ENCODE measurements at places on chromosomes 5 and 9.

- no peak for DNase-seq
Observed at GRCh38 chr5:119321569-119322311, 34.1 kb upstream of the TNFAIP8 start.

DNA sequence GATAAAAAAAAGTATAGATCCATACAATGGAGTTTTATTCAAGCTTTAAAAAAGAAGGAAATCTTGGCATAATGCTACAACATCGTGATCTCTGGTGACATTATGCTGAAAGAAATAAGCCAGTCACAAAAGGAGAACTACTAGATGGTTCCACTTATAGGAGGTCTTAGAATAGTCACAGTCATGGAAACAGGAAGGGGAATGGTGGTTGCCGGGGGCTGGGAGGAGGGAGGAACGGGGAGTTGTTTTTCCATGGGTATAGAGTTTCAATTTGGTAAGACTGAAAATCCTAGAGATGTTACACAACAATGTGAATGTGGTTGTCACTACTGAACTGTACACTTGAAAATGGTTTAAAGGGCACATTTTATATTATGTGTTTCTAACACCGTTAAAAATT is 94.5 kb downstream of the CFAP90 start:
- no peak for DNase-seq

DNA sequence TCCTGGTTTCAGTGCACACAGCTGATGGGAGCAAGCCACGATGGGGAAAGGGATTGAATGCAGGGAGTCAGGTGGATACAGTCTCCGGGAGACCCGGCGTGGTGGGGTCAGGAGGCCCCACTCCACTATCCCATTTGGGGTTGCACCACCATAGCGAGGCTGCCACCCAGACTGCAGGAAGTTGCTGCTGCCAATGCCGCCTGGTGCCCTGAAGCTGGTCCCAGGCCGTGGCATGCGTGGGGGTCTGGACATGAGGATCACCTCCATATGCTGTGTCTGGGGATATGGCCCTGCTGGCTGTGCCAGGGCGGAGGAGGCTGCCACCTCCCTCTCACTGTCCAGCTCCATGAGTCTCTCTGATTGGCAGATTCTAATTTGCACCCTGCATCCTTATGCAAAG is 45.3 kb downstream of the COL5A1 start:
- DNase-seq = no peak

DNA sequence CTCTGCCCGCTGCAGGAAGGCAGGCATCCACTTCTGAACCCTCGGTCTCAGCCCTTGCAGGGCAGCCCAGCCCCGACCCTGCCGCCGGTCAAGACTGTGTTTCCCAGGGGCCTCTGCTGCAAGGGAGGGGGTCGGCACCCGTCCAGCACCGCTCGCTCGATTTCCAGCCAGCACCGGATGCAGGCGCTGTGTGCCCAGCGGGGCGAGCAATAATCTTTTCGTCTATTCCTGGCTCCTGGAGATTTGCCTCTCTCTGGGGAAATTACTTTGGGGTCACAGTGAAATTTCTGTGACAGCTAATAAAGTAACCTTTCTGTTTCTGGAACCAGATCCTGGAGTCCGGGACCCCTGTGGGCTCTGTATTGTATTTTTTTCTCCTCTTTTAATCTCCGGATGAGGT is 155.3 kb downstream of the COL23A1 start:
- no peak for DNase-seq

DNA sequence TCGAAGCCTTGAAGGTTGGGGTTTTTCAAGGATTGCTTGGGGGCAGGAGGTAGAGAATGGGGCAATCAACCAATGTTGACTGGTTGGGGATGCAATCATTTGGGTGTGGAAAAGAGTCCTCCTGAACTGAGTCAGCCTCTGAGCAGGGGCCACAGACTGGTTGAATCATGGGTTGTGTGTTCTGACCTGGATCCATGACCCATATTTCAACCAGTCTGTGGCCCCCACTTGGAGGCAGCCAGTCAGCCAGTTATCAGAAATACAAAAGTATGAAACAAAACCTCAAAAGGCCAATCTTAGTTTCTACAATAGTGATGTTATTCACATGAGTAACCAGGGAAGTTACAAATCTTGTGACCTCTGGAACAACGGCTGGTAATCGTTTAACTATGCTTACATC is 81.4 kb upstream of the RANBP6 start:
- DNase-seq = no peak

DNA sequence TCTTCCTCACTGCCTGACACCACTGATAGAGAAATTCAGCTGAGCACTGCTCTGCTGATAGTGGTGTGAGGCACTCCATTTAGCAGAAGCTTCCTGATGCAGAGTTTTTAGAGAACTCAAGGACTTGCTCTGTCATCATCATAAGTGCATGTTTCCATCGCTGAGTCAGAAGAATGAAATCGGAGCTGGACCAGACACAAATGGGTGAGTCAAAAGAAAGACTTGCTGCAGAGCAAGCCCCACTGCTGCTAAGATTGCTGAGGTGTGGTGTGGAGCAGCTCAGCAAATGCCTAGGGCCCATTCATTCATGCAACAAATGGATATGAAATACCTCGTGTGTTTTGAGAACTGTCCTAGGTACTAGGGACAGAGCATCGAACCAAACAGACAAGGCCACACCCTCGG is 410.2 kb upstream of the SLC30A5 start:
- no peak for DNase-seq

DNA sequence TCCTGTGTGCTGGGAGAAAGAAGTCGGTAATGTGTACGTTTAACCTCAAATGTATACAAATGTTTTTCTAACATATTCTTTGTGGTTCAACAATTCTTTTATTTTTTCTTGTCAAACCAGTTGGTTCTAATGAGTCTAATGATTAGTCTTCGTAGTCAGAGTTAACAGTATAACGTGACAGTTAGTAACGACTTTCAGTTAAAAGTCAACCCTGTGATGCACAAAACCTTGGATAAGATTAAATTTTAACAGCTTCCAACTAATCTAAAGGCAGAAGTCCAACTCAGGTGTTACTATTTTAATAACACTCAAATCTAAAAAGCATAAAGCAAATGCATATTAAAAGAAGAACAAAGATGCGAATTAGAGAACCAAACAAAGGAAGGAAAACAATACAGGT is 47.0 kb downstream of the SEMA6A start:
- no peak for DNase-seq

DNA sequence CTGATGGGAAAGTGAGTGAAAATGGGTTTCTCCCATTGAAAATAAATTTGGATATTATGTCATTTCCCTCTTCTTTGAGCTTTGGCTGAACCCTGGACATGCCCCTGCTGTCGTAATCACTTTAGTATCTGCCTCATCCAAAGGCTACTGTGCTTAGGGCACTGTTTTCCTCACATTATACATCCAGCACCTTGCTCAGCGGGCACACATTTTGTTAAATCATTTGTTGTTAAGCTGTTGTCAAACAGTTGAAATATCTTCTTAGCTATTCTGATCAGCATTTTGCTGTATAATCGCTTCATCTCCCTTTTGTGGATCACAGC is 352.7 kb upstream of the CD180 start:
- no peak for DNase-seq

GRCh38 chr9:17401858-17402257 is 177.0 kb upstream of the SH3GL2 start:
- no peak for DNase-seq

DNA sequence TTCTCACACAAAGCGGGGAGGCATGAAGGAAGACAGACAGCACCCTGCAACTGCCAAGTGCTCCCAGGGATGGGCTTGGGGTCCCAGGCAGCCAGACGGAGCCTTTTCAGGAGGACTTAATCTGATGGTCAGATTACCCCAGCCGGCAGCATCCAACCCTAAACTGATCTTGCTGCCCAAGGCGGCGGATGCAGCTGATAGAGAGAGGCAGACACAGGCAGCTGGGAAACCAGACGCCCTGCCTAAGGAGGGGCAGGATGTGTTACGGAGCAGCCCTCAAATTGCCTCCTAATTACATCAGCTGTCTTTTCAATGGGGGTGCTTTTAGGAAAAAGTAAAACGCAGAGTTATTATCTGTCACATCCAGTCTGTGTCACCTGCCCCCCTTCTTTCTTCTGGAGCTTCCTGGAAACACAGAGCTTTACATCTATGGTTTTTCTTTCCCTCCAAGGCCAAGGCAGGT is 190.9 kb upstream of the PANK3 start:
- DNase-seq = no peak

DNA sequence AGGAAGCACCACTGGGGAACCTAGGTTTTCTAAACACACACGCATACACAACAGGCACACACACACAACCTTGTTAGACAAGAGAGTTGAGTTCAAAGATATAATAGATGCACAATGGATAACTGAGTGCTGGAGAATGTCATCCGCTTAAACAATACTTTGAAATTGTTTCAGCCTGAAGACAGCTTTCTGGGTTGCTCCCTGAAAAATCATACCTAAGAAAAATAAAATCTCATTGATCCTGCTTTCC is 126.1 kb downstream of the TMEM161B start:
- no peak for DNase-seq

DNA sequence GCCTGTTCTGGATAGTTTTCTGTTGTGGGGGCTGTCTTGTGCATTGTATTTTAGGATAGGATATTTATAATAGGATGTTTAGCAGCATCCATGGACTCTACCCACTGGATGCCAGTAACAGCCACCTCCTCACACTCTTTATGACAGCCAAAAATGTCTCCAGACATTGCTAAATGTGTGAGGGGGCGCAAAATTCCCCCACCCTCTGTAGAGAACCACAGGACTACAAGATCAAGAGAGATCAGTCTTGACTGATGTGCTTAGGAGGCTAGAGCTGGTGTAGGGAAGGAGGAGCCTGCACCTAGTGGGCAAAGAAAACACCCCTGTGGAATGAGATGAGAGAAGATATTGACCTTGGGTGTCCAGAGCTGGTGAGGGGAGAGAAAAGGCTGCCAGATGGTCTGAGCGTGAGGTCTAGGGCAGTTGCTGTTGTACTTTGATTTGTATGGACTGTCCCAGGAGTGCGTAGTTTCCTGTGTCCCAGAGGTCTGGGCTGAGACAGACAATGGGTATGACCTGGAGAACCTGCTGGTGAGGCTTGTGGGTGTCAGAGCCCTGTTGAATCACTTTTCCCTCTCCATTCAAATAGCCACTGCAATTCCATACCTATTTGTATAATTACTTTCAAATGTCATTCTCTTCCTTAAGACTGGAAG is 16.3 kb downstream of the DAPK1 start:
- no peak for DNase-seq

- DNase-seq = no peak
Observed at GRCh38 chr9:110446171-110446570, 108.5 kb upstream of the TXNDC8 start.

DNA sequence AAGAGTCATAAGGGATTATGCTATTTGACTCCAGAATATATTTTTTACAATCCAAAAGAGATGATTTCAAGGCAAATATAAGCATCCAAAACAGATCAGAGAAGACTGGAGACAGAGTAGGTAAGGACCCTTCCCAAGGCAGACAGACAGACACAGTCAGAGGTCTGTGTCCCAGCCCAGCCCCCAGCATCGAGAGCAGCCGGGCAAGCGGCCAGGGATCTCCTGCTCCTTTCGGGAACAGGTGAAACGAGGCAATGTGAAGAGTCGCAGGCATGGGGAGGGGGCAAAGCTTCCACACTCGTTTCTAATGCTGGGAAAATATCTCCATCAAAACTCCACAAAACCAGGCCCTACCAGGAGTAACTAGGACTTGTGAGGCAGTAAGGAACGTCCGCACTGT is 5.8 kb downstream of the PAEP start:
- DNase-seq = no peak
